ENCODE measurements at places on chromosomes 5 and 9. TPM values are rescaled to one million over a fixed set of nuclear protein-coding genes. Genes with fewer than 3 reads are reported as not detected.

- no peak for DNase-seq
- H3K27ac ChIP-seq = no peak overlapping the region
- no peak overlapping the region for H3K4me3 ChIP-seq
- no peaks in the 10 kb centered on the region for H3K4me1 ChIP-seq
- no peaks in the 10 kb centered on the region for H3K27me3 ChIP-seq
- no peaks in the 10 kb centered on the region for H3K36me3 ChIP-seq
Measured at GRCh38 chr9:76162751-76163500, 231.3 kb downstream of the RFK start.

DNA sequence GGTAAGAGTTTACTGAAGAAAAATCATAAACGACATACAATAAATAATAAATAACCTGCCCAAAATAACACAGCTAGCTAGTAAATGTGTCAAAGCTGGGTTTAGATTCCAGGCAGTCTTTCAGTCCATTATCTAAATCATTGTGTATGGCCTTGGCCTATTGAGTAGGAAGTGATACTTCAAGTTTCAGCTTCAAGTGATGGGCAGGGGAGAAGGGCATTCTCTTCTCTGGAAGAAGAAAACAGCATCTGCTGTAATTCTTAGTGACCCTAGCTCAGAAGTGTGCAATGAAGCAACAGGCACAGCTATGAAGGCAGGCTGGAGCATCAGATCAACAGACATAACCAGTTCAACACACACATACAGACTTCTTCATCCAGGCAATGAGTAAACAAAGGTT, 42.5 kb downstream of the FNIP1 start:
- no peak for DNase-seq
- no peak overlapping the region for H3K4me3 ChIP-seq
- no peaks in the 10 kb centered on the region for H3K27me3 ChIP-seq

- H3K27ac ChIP-seq = no peak overlapping the region
- H3K27me3 ChIP-seq = no peaks in the 10 kb centered on the region
- H3K4me1 ChIP-seq = no peaks in the 10 kb centered on the region
- no peak overlapping the region for H3K4me3 ChIP-seq
Measured at GRCh38 chr5:110855961-110856360, 117.2 kb downstream of the SLC25A46 start.

Gene MRPL22
- polyA plus RNA-seq = 88.5 TPM

Gene MUSK
- polyA plus RNA-seq = not detected

All from CD8-positive, alpha-beta memory T cell (primary cell).